ENCODE measurements at places on chromosomes 2 and 18.

- peak; percentile 22 for DNase-seq
Observed at GRCh38 chr2:54665436-54665856, 58.0 kb upstream of the EML6 start.

- no peak for DNase-seq
Observed at GRCh38 chr18:61770279-61770678, 122.5 kb downstream of the RNF152 start.

DNA sequence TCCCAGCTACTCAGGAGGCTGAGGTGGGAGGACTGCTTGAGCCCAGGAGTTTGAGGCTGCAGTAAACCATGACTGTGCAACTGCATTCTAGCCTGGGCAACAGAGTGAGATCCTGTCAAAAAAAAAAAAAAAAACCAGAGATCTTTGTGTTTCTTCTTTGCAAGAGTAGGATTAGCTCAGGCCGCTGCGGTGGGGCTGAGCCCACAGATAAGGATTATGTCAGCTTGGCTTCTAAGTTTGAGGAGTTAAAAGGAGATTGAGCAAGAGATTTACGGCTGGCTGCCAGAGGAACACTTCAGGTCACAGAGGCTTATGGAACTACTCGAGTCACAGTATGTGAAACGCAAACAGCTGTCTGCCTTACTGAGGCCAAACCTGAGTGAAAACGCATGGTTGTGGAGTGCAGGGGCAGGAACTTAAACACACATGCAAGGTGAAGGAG lies 146.7 kb upstream of the L3MBTL4 start:
- DNase-seq: no peak

DNA sequence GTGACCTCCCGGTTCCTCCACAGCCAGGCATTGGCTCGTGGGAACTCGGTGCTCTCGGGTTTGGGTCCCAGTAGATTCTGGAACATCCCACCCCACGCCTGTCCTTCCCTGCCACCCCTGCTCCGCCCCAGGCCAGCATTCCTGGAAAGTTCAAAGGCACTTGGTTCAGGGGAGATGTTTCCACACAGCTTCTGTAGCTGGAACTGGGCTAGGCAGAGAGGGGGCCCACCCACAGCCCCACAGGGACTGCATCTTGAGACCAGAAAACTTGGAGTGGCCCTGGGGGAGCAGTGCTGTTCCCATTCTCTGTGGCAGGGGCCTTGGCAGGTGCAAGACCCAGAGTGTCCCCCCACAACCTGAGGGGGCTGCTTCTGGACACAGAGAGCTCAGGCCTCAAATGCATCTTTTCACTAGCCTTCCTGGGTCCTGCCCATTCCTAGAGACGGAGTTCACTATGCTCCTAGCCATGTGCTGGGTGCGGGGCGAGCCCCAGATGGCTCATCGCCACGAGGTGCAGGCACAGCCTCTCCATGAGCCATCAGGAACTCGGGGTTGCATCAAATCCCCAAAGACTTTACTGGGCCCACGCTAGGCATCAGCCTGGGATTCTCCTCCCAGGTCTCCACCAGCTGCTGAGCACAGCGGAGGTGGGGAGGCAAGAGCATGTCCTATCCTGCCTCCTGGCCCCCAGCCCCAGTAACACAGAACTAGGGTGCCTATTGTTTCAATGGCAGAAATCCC lies 68.7 kb downstream of the ZFP36L2 start:
- DNase-seq: no peak

DNA sequence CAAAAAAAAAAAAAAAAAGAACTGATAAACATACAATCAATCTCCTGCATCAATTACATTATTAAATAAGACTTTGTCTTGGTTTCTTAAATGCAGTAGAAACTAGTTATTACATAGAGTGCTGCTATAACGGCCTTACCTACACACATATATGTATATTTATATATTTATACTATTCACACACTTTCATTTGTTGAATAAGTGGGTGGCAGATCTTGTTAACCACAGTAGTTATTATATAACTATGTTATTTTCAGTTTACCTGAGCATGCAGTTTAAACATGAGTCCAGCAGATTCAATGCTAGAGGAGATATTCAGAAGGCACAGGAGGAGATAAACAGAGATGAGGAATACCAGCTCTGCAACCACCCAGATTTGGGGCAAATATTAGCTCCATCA lies 81.5 kb upstream of the CD226 start:
- DNase-seq: no peak

- no peak for DNase-seq
Observed at GRCh38 chr2:224109751-224110150, 70.7 kb upstream of the SERPINE2 start.

- no peak for DNase-seq
Observed at GRCh38 chr18:76994086-76994654, 138.4 kb downstream of the MBP start.

DNA sequence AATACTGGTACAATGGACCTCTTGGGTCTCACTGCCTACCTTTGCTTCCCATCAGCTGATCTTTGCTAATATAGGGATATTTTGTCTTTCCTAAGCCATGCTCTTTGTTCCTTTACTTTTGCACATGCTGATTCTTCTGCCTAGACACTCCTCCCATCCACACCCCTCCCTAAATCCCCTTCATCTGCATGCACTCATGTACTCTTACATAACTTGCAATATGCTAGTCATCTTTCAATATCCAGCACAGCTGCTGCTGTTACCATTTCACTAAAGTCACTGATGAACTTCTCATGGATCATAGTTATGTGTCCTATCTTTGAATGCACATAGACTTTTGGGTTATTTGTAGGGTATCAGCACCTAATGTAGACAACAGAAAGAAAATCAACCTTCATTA lies 18.5 kb upstream of the DTNA start:
- DNase-seq: no peak

DNA sequence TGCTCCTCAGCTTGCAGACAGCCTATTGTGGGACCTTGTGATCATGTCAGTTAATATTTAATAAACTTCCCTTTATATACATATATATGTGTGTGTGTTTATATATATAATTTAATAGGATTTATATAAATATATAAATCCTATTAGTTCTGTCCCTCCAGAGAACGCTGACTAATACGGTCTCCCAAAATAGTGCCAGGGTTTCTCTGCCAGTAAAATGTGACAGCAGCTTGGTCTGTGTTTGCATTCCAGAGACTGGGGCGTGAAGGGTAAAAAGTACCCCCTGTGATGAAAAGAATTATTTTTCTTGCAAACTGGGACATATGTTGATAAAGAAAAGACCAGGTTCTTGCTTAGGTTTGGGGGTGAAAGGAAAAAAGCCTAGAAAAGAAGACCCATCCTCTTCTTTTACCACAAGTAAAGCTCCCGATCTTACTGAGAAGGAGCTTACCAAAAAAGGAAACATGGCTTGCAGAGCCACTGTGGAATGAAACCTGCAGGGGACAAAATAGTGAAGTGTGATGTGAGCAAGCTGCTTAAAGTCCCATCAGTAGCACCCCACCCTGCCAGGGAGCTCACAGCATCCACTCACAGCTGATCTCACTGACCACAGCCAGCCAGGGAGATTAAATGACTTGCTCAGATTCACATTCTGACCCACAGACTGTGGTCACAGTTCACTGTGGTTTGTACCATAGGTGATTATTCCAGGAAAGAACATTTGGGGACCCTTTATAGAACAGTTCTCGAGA lies 110.9 kb upstream of the RMP24 start:
- no peak for DNase-seq

DNA sequence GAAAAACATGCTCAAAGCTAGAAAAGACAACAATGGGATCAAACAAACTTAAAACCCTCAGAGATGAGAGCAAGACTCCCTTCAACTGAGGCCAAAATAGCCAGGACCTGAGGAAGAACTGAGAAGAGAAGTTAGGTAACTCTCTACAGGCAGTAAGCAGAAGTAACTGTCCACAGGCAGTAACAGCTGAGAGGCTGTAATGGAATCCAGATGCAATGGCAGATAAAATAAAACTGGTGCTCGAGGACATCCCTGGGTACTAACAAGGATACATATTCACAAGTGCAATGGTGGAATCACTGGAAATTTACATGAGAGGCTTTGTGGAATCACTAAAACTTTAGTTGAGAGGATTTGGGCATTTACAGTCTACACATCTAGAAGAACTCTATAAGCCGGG lies 30.4 kb upstream of the C2orf66 start:
- DNase-seq: no peak

GRCh38 chr18:61870151-61870550 lies 22.7 kb downstream of the RNF152 start:
- no peak for DNase-seq

GRCh38 chr2:181523756-181524155 lies 66.6 kb downstream of the ITGA4 start:
- no peak for DNase-seq

- no peak for DNase-seq
Observed at GRCh38 chr2:175187378-175187777, 5.9 kb upstream of the ATP5MC3 start.

GRCh38 chr2:11697103-11697871 lies 27.3 kb upstream of the NTSR2 start:
- no peak for DNase-seq

DNA sequence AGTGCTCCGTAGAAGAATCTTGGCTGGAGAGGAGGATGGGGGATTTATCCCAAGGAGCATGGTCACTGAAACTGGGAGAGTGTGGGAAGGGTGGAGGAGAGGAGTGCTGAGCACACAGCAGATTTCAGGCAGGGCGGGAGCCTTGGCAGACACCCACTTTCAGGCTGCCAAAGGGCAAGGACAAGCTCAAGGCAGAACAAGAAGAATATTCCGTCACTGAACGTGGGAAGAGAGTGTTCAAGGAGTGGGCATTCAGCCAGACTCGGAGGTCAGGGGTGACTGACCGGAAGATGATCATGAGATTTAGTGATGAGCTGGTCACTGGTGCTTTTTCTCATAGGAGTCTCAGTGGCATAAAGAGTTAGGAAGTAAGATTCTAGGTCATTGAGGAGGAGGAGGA lies 136.2 kb upstream of the RASGRP3 start:
- DNase-seq: no peak

DNA sequence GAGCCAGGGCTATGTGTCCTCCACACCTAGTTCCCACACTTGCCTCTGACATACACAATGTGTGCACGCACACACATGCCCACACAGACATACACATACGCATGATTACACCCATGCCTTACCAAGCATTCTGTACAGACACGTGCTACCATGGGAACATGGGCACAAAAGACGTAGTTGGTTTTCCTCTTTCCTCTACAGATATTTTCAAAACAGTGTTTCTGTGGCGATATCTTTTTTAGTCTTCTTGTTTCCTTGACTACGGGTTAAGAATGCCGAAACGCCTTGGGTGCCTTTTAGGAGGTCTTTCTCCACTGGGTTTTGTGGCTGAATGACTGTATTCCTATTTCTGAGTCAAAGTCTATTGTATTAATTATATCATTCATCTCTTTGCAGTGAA lies 75.5 kb upstream of the SPTBN1 start:
- no peak for DNase-seq

- DNase-seq: no peak
Observed at GRCh38 chr2:7950035-7950612, 731.7 kb upstream of the ID2 start.

DNA sequence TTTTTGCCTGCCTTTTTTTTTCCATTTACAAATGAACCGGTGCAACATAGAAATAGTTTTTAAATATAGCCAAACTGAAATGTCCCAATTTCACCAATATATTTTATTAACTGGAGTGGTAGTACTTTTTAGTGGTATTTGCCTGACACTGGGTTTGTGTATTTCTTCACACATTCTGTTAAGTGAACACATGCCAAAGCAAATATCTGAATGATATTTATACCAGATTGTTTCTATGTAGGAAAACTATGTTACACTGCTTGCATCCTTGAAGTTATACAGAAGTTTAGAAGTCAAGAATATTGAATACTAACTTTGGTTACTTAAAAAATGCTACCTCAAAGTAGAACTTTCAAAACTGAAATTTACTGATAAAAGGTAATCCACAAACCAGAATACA lies 19.4 kb upstream of the ITPRID2 start:
- DNase-seq: no peak

DNA sequence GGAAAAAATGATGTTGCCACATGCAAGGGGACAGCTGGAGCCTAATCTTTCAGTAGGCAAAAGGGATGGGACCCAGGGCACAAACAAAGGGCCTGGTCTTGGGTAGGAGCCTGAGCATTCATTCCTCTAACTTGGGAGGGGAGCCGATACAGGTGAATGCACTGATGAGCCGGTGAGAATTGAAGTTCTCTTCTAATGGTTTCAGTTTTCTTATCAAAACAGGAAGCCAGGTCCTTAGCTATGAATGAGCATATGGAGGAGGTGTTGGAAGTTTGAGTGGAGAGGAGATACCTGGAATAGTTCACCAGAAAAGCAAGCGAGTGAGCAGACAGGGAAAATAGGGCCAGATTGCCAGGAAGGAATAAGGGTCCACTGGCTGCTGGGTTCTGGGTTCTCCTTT lies 10.1 kb downstream of the DPP4 start:
- no peak for DNase-seq

- no peak for DNase-seq
Observed at GRCh38 chr2:149169656-149170055, 131.2 kb downstream of the LYPD6B start.

GRCh38 chr2:67453310-67453709 lies 56.2 kb downstream of the ETAA1 start:
- DNase-seq: no peak

DNA sequence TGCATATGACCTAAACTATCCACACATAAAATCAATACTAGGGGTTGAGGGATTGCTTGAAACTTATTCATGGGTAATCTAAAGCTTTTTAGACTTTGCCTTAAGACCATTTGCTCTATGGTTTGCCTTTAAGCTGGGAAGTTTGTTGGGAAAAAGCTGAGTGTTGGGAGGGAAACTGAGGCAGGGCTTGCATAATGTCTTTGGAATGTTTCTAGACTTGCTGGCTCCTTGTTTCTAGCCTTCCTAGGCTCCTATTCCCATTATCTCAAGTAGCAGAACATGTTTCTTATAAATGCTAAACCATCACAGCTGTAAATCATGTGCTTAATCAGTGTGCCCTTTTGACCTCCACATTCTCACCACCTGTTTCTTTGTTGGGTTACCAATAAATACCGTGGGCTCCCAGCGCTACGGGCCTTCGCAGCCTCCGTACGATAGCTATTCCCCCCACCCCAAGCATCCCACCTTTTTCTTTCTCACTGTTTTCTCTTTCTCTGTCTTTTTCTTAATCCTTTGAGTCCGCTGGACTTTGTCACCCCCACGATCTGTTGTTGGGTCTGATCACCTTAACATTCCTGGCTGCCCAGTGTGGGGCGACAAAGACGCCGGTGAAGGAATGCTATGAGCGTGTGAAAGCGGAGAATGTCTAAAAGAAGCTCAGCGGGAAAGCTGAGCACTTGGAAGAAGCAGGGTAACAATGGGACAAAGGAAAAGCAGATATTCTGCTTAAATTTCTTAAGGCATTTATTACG lies 49.4 kb upstream of the CWC22 start:
- DNase-seq: no peak

- DNase-seq: no peak
Observed at GRCh38 chr2:177329064-177329463, 63.5 kb upstream of the AGPS start.
